CD4-positive, alpha-beta T cell treated with Interleukin-17A for 1 hour (primary cell): ENCODE measurements at places on chromosomes 12 and 14.

- DNase-seq, result no peak
These were observed 2.4 kb downstream of the DYNC1H1 start for GRCh38 chr14:101966742-101967141.

- DNase-seq, result no peak
These were observed 63.9 kb upstream of the MAP1LC3B2 start for GRCh38 chr12:116495260-116495659.

DNA sequence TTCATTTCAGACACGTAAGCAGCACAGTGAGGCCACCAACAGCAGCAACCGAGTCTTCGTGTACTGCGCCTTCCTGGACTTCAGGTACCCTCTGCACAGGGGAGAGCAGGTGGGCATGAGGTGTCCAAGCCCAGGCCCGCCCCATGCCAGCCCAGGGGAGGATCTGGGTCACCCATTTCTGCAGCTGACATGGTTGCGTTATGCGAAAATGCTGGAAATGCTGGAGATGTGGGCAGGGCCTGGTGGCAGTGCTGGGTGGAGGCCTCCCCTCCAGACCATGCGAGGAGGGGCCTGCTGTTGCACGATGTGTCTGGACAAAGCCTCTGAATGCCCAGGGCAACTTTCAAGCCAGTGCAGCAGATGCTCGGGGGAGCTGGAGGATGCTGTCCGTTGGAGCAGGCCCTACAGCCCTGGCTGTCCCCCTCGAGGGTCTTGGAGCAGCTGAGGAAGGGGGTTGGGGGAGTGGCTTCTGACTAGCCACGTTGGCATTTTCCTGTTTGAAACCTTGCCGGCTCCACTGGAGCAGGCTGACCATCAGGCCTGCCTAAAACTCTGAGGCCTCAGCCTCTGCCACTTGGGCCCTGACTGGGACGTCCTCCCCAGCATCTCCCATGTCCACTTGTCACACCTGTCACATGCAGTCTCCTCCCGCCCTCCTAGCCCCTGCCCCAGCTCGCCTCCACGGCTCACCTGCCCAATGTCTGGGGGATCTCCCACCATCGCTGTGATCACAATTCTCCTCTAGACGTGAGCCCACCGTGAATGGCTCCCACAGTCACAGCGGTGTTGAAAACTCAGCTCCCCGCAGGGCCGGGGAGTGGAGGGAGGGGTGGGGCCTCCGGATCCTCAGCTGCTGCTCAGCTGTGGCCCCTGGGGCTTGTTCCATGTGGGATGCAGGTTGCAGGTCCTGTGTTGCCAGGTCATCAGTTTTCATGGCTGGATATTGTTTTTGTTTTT is 123.4 kb downstream of the ADGRD1 start:
- DNase-seq, result no peak

DNA sequence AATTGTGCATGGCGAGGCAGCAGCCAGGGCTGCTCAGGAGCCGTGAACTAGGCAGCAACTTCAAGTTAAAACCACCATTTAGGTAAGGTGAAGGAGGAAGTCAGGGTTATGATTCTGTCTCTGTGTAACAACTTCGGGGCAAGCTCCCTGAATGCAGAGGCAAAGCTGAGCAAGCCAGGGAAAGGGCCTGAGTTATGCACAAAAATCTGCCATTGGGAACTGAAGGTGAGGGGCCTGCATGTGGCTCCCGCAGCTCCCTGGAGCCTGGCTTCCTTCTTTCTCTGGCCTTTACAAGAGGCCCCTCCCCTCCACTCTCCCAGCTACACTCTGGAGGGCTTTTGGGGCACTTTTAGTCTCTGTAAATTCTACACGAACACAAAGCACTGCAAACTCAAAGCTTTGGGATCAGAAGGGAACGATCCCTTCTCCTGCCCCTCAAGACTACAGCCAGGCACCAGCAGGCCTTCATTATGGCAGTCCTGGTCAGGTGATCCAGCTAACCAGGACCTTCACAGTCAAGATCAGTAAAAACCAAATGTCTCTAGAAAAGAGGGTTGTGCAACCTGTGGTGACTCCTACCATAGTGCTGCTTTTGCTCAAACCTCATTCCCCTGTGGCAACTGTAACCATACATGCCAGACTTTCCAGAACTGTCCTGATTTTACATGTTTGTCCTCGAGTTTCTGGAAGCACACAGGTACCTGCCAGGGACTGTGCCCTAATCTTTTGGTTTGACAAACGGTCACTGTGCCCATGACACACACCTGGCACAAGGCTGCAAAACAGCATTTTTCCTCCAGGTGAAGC is 67.2 kb upstream of the PTGR2 start:
- no peak for DNase-seq

GRCh38 chr12:116818341-116818856 is 62.8 kb downstream of the HRK start:
- peak; percentile 24 for DNase-seq

- no peak for DNase-seq
These were observed 158.0 kb downstream of the CAPZA3 start for GRCh38 chr12:18895946-18896345.

DNA sequence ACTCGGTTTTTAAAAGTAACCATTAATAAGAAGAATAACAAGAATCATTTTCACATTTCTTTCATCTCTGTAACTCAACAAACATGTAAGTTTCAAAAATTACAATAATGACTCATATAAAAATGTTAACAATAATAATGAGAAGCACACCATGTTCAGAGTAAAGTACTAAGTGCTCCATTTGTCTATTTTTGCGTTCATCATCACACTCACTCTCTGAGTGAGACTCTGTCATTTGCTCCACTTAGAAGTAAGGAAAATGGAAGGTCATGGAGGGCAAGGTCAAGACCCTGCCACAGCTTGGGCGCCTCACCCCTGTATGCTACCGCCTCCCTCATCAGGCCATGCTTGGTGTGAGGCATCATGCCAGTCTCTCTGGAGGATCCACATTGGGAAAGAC is 129.9 kb downstream of the TMEM30B start:
- no peak for DNase-seq

GRCh38 chr14:99855271-99855670 is 62.1 kb downstream of the EML1 start:
- no peak for DNase-seq

GRCh38 chr12:58640314-58640713 is 280.0 kb downstream of the LRIG3 start:
- DNase-seq, result no peak

DNA sequence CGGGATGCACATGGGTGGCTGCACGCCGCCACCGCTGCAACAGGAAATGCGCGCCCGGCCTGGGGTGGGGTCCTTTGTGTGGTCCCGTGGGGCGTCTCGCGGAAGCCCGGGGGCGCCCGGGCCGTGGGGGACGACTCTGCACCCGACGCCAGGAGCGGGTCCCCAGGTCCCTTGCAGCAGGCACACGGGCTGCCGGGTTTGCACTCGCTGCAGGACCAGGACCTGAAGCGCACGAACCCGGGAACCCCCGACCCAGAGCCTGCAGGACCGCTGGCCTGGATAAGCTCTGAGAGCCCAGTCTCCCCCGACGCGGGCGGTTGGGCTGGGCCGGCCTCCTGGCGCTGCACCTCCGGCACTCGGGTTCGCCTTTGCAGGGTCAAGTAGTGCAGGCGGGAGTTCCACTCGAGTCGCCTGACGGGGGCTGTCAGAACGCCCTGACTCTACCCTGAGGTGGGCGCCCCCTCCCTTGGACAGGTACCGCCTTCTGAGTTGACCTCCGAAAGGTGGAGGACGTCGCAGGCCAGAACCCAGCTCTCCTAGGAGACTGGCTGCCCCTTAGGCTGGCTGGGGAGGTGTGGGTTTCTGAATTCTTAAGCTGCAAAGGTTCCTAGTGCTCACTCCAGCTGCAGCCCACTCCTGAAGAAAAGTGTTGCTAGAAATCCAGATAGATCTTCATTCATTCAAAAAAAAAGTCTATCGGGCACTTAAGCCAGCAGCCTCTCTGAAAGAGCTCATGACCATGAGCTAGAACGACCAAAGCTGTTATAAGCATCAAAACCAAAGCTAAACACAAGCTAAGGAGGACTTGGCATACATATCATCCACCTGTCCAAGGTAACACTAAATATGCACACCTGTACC is 68.0 kb downstream of the RNF34 start:
- DNase-seq, result no peak

- DNase-seq, result no peak
These were observed 175.7 kb downstream of the CACNA1C start for GRCh38 chr12:2228535-2228934.

DNA sequence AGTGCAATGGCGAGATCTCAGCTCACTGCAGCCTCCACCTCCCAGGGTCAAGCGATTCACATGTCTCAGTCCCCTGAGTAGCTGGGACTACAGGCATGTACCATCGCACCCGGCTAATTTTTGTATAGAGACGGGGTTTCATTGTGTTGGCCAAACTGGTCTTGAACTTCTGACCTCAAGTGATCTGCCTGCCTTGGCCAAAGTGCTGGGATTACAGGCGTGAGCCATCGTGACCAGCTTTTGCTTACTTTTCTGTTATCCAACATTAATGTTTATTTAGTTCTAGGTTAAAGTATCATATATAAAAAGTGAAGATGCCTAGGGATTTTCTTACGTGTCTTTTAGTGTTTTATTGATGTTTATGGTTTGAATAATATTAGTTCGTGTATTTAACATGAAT is 28.9 kb upstream of the CCT2 start:
- DNase-seq, result no peak

- no peak for DNase-seq
These were observed 48.7 kb upstream of the MAX start for GRCh38 chr14:65150898-65151608.

- DNase-seq, result no peak
These were observed 506.9 kb downstream of the FOXG1 start for GRCh38 chr14:29273513-29273912.

GRCh38 chr14:50947446-50947845 is 3.2 kb upstream of the PYGL start:
- no peak for DNase-seq

GRCh38 chr12:26283046-26283445 is 87.7 kb downstream of the SSPN start:
- DNase-seq, result no peak

DNA sequence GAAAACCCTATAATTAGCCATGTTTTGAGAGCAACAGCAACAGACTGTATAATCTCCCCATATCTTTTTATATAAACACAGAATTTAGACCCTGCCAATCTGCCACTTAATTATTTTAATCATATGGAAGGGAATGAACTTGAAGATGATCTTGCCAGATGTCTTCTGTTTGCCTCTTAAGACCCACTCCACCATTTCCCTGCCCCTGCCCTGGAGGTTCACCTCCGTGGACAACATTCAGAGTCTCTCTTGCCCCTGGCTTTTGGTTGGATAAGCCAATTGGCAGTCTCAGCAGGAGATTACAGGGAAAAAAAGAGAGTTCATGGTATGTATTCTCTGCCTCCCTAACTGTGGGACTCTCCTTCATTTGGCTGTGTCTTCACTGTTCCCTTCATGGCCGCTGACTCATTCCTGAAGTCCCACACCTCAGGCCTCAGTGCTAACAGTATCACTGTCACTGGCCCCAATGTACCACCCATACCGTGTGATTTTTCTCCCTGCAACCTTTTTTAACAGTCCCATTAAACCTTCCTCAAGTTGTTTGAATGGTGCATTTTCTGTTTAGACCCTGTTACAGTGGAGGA is 184.8 kb downstream of the PIK3C2G start:
- DNase-seq, result no peak

DNA sequence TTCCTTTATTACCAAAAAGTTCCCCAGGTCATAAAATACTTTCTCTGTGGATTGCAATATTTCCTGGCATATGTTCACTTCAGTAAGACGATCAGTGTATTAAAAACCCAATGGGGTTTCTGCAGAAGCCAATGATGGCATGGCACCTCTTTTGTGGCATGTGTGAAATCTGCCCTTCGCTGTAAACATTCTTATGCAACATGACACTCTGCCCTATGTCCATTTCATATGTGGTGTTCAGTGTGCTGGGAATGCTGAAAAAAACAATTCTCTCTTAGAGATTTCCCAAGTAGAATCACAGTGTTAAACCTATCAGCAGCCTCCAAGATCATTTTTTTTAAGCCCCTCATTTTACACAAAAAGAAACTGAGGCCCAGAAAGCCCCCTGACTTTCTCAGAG is 2.3 kb upstream of the MYBPC1 start:
- no peak for DNase-seq

DNA sequence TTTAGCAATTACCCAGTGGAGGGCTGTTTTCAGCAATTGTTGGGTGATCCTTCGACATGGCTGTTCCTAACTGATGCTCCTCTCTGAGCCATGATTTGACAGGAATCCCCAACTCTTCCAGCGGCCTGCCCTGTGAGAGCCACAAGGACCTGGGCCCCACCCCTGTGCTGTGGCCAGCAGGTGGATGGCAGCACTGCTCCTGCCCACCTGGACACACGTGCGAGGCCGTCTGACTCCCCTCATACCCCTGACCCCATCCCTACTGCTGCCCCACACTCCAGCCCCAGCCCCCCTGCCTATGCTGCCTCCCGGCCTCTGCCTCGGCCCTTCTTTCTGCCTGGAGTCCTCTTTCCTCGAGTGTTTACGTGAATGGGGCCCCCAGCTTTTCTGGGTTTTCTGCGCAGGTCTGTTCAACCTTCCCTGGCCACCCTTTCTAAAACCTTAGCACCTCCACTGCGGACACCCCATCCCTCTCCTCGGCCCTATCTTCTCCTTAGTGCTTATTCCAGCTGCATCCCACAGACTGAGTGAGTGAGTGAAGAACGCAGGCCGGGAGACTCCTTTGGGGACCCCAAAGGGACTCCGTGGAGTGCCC is 111.4 kb downstream of the DICER1 start:
- no peak for DNase-seq

DNA sequence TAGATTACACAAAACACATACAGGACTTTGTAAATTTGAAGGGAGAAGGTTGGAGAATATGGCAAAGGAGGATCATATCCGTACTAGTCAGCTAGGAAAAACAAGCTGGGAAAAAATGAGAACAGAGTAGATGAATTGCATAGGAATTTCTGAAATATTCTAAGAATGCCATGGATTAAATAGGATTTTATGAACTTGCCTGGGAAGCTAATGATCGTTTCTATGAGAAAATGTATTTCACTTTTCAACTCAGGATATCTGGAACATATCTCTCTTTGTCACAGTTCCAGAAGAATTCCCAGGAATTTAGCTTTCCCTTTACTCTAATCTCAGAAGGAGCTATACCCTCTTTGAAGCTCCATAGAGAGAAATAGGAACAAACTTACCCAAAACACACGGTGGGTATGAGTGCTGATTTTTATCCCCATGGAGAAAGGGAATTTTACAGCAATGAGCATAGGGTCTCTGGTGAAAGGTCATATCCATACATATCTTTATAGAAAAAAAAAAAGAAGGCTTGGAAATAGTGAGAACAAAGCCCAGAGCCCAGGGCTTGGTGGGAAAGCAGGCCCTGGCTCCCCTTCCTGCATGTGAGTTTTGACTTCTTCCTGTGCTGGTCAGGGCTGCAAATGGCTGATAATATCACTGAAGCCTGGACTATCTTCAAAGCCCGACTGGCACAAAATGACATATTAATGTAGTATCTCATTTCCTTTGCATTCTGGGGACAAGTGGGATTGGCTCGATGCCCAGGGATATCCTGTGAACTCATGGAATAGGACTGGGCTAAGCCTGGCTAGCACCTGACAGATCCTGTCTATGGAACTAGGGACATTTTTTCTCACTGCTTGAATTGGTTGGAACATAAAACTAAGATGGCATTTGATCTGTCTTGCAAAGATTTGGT is 136.3 kb downstream of the AEBP2 start:
- no peak for DNase-seq
